ENCODE measurements at places on chromosomes 7 and 10. TPM values are rescaled to one million over a fixed set of nuclear protein-coding genes. Genes with fewer than 3 reads are reported as not detected.
A peak's percentile ranks its signal among the peaks of the same experiment; 100 is the strongest.

Gene DOCK4
- 1.5 TPM for total RNA-seq

Gene LIPJ
- total RNA-seq = 0.19 TPM

Gene PROSER2
- 0.47 TPM for total RNA-seq

- DNase-seq = peak; percentile 76
Observed at GRCh38 chr10:131885391-131886165, 15.2 kb upstream of the PPP2R2D start.

Gene POLR2J2
- 27.7 TPM for total RNA-seq

Gene CYP3A4
- total RNA-seq = not detected

- no peak for DNase-seq
Observed at GRCh38 chr10:70537398-70538194, 59.0 kb downstream of the PALD1 start.

GRCh38 chr7:108104324-108104723 lies 25.8 kb downstream of the LAMB4 start:
- DNase-seq = no peak

Gene PRLHR
- not detected for total RNA-seq

Gene JCAD
- not detected for total RNA-seq

Gene NOLC1
- total RNA-seq = 71.6 TPM

DNA sequence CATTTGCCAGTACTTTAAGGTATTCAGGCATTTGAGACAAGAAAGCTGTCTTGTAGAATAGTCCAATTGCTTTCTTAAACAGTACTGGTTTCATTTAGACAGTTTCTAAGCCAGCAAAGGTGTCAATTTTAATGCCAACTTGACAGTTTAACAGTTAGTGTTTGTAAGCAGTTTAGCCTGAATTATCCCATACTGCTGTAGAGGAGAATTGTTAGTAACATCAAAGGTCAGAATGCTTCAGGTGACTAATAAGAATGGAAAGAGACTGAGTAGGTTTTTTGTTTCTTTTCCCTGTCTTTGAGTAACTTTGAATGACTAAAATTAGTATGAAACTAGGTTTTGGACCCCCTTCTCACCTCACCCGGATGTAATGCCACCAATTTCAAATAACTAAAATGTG lies 29.5 kb upstream of the VDAC2 start:
- DNase-seq = no peak

Gene LHPP
- total RNA-seq = 17.9 TPM

Gene TRIM73
- 30.5 TPM for total RNA-seq

Gene HOXA2
- total RNA-seq = not detected

Gene NAT16
- total RNA-seq = not detected

Gene PAX2
- total RNA-seq = not detected

GRCh38 chr7:142908290-142908689 lies 22.7 kb upstream of the TRPV6 start:
- DNase-seq = no peak

- peak; percentile 79 for DNase-seq
Observed at GRCh38 chr10:27242951-27243551, 2.5 kb upstream of the ACBD5 start.

Gene SRRM3
- total RNA-seq = not detected

Gene PVRIG
- 77.4 TPM for total RNA-seq

Gene PLCE1
- not detected for total RNA-seq

GRCh38 chr7:134353411-134353810 lies 36.7 kb upstream of the SLC35B4 start:
- DNase-seq = no peak
